Right kidney (tissue), 9 donors: ENCODE measurements at places on chromosomes 5 and 9.

DNA sequence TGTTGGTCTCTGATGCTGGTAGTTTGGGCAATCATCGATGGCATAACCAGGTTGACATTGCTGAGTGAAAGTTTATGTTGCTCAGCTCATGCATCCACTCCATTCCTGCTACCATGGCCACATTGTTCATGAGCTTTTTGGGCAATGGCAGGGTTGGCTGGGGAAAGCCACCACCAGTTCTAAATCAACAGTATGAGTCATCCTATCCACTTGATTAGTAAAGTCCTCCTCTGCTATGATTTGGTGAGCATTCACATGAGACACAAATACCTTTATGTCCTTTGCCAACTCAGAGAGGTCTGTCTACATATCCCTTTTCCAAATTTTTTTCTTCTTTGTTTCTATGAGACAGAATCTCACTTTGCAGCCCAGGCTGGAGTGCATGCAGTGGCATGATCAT lies 129.7 kb upstream of the FBN2 start:
- no peak for DNase-seq

DNA sequence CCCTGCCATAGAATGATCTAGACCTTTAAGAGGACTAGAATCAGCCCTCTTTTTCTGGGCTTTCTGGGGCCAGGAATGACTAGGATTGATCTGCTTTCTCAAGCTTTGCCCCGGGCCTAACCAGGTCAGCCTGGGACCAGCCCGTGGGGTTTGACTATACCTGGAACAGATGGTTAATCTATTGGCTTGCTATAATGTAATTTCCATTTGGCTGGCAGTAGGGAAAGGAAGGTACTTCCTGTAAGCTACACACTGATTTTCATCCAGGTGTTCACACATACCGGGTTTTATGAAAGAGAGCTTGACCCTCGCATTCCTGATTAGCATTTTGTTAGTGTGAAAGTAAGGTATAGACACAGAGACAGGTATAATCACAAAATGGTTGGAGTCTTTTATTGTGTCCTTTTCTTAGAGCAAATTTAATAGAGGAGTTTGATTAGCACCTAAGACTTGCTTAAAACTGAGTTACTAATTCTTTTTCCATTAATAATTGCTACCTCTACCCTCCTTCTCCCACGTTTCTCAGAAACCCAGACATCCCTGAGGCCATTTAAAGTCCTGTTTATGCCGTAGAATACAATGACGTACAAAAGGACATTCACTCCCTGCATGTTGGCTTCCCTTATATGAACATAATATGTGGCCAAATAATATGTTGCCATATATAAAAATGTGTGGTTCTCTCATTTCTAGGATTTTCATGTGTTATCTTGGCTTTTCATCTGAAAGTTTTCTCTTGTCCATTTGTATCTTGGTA lies 17.3 kb downstream of the LNPEP start:
- no peak for DNase-seq

DNA sequence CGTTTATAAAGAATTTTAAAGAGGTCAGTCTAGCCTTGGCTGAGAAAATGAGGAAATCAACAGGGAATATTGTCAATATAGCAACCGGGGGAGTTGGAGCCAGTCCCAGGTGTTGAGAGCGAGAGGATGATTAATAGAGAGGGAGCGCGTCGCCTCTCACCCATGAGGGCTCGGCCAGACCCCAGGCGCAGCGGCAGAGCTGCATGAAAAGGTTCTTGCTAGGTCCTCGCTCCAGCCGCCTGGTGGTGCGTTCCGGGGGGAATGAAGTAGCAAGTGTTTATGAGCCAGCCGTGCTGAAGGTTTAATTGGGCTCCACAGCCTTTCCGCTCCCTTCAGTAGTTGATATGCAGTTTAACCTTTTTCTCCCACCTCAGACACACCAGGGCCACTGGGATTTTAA lies 167.3 kb upstream of the IRX1 start:
- DNase-seq = peak; percentile 12

DNA sequence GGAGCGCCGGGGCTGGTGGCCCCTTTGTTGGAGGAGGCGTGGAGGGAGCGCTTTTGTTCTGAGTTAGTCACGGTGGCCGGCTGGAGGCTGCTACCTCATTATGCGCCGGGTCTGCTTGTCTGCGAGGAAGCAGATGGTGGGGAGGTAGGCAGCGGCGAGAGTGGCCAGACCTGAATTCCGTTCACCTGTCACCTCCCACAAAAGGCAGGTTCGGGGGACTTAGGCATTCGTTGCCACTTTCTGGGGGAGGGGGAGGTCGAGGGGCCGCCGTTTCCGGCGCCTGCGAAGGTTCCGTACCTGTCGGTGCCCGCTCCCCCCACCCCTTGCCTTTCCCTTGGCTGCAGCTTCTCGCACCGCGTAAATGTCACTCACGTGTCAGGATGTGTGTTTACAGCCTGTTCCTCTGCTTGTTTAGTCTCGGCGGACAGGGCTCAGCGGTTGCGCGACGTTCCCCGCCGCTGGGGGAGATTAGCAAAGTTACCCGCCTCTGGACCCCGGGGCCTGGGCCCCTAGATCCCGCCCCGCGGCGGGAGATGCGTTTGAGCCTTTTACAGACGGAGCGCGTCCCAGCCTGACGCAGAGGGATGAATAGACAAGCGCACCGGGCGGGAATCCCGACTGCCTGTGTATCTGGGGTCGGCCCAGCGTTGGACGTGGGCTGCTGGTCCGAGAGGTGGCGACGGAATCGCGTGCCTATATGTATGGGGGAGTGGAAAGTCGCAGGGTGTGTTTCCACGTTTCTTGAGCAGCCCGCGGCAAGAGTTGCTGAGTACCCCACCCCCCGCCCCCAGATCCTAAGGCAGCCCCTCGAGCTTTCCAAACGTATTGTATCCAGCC lies 2.7 kb upstream of the LHX2 start:
- peak; percentile 61 for DNase-seq

DNA sequence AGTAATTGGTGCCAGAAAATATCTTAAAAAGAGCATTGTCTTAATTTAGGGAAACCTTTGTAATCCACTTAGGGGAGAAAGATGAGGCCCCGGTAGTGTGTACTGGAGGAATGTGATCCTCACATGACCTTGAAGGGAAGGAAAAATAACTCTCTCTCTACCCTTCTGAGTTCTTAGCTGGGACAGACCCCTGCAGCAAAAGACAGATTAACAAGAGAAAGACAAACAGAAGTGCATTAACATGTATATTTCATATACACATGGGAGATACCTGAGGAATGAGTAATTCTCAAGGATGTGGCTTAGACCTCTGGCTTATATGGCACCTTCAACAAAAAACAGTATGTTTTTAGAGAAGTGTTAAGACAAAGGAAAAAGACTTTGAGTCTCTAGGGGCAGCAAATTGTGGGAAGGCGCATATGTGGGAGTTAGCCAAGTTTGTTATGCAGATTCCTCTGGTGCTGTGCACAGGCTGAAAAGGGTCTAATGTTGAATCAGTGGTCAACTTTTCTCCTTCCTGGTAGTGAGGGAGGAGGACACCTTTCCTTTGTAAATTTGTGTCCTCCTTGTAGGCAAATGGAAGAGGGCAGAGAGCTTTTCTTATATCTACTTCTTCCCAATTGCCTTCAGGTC lies 138.8 kb downstream of the LRRC70 start:
- DNase-seq = peak; percentile 41

DNA sequence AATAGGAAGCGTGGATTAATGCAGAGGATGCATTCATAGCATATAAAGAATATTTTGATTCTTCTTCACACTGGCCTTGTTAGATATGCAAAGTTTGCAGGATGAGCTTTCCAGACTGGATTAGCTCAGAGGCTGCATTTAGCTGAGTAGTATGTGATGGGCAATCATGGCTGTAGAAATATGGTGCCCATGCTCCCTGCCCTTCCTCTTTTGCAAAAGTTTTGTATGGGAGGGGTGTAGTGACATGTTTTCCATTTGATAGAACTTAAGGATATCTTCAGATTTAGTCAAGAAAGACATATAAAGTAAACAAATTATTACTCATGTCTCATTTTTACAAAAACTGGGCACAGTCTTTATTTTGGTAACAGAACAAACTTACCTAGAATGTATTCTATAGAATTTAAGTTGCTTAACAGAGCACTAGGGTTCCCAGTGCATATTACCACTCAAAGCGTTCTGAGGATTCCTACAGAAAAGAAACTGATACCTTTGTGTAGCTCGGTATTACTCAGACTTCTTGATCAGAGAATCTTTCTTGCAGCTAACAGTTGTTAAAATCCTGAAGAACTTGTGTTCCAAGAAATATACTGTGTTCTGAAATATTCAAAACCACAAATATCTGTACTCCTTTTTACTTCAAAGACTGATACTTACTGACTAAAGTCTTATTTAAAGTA lies 9.8 kb downstream of the GTF3C4 start:
- DNase-seq = no peak

DNA sequence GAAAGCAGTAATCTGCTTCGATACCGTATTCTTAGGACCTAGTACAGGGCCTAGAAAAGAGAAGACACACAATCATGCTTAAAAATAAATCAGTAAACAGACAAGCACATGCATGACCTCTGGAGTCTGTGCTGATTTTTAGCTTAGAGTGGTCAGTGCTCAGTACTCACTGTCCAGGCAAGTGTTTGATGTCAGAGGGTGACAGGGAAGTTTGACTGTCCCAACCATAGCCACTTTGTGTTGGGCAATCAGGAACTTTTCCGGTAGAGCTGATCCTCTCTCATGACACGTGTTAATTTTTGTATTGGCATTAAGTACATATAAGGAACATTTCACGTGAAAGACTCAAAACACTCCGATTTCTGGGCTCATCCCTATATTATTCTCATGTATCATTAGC lies 464.7 kb upstream of the KLF4 start:
- no peak for DNase-seq

DNA sequence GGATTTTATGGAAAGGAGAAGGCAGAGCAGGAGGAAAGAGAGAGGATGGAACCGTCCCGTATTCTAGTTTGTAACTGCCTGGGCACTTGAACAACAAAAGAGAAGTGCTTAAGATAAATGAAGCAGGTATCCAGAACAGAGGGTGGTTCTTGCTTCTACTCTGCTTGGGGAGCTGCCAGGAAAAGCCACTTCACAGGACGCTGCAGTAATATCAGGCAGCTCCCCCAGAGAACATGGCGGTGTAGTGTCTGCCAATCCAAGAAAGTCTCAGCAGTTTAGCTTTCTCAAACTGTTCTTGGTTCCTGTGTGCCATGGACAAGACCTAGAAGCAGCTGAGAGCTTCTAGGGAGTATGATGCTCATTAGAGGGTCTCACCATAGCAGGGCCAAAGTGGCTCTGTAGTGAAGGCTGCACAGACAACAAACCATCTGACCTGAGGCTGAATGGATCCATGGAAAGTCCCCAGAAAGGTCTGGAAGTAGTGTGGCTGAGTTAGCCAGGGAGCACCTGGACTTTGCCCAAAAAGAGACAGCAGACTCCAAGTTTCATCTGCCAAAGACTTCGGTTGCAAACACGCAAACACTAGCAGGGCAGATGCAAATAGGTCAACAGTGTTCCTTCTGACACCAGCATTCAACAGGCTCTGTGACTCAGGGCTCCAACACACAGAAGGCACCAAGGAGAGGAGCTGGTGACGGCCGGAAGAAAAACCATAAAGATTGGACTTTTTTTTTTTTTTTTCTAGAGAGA lies 72.2 kb upstream of the TNFSF8 start:
- no peak for DNase-seq

- DNase-seq = no peak
Measured at GRCh38 chr5:140130949-140131733, 5.4 kb downstream of the IGIP start.
